ENCODE measurements at places on chromosomes 2 and 18.

GRCh38 chr2:36294316-36294721, 61.3 kb upstream of the CRIM1 start:
- no peak for DNase-seq

GRCh38 chr2:224442071-224442967, 40.4 kb upstream of the FAM124B start:
- DNase-seq: peak; percentile 23

DNA sequence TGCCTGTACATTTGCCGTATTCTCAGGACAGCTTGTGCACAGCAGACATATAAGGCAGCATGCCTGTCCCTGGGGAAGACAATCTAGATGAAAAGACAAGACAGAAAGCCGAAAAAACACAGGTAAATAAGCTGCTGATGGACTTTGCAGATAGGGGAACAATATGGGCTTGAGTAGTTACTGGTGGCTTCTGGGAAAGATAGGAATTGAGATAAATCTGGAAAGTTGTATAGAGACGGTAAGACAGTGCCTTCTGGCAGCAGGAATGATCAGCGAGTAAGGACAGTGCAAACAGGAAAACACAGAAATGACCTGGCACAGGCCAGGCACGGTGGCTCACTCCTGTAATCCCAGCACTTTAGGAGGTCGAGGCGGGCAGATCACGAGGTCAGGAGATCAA, 70.2 kb downstream of the FAM124B start:
- no peak for DNase-seq

- no peak for DNase-seq
Observed at GRCh38 chr2:156320486-156321098, 11.9 kb downstream of the NR4A2 start.

DNA sequence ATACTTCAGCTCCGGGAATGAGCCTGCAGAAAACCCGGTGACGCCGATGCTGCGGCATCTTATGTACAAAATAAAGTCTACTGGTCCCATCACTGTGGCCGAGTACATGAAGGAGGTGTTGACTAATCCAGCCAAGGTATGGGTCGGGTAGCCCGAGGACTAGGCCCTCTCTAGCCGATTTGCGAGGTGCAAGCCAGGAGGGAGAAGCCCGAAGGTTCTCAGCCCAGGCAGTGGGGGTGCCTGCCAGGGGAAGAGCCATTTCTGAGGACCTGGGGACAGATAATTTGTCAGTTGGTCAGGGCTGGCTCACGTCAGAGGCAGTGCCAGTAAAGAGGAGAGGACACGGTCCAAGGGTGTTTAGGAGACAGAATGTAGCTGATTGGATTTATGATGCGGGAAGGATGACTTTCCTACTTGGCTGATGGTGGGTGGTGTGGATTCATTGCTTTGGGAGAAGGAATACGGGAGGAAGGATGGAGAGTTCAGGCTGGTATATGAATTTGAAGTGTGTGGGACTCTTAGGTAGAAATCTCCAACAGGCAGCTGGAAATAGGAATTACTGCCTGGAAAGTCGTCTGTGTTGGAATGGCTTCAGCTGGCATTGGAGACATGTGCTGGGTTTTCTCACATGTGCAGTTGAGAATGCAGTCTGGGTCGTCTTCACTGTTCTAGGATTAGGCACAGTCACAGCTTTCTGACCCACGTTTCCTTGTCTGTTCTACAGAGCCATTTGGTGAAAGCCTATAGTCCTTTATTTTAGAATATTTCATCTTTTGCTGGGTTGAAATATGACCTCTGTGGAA, 874 bp downstream of the NDUFAF7 start:
- peak; percentile 15 for DNase-seq

GRCh38 chr2:8679827-8680731, 1.8 kb upstream of the ID2 start:
- DNase-seq: peak; percentile 33

DNA sequence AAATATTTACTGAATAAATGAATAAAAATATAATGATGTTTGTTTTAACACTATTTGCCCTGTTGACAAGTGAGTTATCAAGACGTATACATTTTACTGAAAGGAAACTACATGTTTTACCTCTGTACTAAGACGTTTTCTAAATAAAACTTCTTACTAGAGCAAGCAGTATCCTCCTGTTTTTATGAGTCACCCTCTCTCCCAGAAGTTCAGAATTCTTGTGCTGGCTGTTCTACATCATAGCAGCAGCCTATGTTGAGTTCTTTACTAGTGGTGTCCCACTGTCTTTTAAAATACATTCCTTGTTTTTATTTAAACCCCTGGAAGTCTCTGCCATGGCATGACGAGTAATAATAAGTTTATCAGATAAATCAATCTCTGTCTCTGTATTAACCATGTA, 297.4 kb downstream of the CALCRL start:
- no peak for DNase-seq

GRCh38 chr2:170391018-170391417, 213.1 kb downstream of the MYO3B start:
- DNase-seq: no peak

GRCh38 chr2:202703091-202703490, 68.3 kb downstream of the FAM117B start:
- DNase-seq: no peak

DNA sequence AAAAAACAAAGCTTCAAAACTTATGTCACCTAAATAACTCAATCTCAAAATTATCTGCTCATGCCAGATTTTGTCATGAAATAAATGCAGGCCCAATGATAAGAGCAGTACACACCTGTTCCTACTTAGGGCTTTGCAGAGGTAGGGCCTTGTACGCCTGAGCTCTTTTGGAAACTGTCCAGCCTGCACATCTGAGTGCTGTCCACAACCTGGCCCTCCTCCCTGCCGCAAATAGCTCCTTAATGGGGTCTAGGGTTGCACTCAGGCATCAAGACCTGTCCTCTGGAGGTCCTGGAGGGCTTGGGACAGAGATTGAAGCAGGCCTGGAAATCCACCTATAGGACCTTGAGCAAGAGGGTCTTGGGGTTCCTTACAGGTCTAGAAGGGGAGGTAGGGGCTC, 115.4 kb upstream of the CCDC195 start:
- no peak for DNase-seq

DNA sequence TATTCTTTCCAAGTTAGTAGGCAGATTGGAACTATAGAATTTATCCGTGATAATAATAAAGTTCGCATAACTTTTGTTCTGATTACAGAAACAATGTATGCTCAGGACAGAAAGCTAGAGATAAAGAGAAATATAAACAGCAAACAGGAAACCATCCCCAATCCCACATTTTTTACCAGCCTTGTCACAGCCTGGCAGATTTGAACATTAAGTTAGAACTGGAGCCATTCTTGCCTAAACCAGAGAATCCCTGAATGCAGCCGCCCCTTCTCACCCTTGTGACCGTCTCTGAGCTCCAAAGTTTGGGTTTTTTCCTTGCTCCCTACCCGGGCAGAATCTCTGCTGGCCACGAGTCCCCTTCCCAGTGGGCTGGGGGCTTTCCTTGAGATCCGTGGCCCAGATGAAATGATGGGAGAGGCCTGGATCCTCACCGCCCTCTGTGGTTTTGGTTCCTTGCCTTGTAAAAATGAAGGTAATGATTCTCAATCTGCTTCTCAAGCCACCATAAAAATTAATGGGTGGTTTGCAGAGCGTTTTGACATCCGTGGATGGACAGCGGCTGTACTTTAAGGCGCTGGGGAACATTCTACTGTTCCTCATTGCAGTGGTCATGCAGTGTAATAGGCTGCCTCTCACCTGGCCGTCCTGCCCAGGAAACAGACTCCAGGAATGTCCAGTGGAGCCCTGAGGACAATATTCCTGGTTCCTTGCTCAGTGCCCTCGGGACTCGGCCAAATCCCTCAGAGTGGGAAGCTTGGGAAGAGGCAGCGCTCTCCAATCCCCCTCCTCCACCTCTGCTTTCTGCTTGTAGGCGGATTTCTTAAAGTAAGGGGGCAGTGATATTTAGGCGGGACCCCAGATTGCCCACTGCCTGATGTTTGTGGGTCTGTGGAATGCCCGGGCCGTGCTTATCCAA, 1.6 kb downstream of the SH3BP4 start:
- peak; percentile 53 for DNase-seq

DNA sequence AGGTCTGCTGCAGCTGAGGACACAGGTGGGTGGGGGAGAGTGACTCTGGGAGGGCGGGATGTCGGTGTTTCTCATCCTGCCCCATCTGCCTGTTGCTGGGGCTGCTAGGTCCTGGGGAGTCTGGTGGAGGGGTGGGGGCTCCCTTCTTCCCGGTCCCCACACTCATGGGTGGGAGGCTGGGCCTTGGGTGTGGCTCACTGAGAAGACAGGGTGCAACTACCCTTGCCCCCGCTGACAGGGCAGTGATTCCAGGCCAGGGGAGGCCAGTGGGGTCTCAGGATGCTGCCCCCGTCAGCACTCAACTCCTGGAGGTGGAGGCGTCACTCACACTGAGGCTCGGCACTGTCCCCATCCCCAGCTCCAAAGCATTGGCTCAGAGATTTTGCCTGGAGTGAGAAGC, 7.7 kb upstream of the NFATC1 start:
- DNase-seq: no peak

- no peak for DNase-seq
Observed at GRCh38 chr2:102895376-102895775, 133.5 kb downstream of the TMEM182 start.

GRCh38 chr2:226983895-226984749, 148.3 kb downstream of the RHBDD1 start:
- DNase-seq: no peak

- DNase-seq: no peak
Observed at GRCh38 chr2:178449700-178450523, 1.1 kb downstream of the PRKRA start.

GRCh38 chr2:189608795-189609422, 28.3 kb upstream of the SLC40A1 start:
- peak; percentile 60 for DNase-seq

DNA sequence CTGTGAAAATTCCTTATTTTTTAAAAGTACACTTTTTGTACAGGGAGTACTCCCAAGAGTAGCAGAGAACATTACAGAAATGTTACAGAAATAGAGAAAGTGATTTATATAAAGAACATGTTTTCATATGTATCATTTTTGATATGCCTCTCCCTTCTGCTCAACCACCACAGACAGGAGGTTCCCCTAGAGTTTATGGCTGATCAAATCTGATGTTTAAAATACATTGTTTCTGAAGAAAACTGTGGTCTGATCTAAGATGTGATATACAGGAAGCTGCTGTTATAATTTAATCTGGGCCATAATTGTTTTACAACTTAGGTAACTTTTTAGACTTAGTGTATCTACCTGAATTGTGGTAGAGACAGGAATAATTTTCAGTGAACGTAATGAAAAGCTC, 37.0 kb downstream of the STAT4 start:
- DNase-seq: no peak

DNA sequence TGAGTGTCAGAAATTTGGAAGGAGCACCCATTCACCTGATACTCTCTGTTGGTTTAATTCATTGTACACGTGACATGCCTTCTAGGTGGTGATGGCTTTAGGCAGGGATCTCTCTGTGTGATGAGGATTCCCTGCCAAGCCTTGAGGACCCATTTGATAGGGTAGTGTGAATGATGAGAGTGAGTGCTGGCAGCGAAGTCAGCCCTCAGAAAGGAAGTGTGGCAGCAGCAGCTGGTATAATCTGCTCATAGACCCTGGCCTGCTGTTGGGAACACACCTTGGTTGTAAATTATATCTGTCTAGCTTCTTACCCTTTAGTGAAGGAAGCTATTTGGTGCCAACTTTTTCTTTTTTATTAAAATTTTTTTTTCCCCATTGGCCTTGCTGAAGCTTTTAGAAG, 164.5 kb downstream of the HAUS1 start:
- no peak for DNase-seq

GRCh38 chr2:129922571-129923264, 56.7 kb upstream of the RAB6C start:
- no peak for DNase-seq

DNA sequence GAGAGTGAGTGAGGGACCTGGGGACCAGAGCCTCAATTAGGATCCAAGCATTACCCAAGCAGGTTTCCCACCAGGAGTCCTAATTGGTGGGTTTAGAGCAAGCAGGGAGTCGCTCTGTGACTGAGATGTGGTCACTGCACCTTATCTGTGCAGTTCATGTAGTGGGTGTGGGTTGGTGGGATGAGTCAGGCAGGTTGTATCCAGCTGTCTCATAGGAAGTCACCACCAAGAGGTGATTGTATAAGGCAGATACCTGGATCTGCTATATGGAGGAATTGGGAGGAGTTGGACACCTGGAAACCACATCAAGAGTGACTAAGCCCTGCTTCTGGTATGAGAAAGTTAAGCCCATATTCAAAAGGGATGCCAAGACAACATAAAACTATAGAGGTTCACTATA, 106.8 kb downstream of the ARHGAP28 start:
- peak; percentile 93 for DNase-seq

- DNase-seq: no peak
Observed at GRCh38 chr2:161118722-161119121, 41.5 kb upstream of the TANK start.
